ENCODE measurements at places on chromosomes 5 and 9.

DNA sequence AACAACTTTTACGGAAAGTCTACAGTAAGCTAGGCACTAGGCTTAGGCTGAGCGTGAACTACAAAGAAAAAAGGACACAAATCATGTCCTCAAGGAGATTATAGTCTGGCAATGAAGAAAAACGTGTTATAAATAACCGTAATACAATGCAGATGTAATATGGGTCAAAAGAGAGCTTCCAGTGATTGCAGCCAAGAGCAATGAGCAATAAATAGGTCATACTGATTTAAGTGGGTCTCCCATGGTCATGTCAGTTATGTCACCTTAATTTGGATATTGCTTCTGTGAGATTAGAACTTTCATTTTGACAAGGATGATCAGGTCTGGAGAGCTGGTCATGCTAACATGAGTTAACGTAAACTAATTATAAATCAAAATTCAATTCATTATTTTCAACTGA, 158.6 kb upstream of the GNA14 start:
- no peak for DNase-seq

DNA sequence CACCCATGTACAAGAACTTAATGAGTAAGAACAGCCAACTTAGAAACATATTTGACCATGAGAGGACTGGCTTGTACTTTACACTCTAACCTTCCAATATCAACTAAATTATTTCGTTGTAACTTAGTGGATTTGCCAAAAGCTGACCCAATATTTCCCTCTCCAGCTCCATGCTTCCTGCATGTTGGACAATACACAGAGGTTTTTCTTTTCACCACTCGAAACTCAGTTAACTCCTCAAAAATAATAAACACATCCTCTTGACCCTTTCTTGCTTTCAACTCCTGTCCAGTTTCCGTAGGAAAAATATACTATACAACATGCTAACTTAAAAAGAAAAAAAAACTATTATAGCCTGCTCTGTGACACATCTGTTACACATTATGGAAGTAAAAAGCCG, 188.9 kb downstream of the MPDZ start:
- DNase-seq = no peak

DNA sequence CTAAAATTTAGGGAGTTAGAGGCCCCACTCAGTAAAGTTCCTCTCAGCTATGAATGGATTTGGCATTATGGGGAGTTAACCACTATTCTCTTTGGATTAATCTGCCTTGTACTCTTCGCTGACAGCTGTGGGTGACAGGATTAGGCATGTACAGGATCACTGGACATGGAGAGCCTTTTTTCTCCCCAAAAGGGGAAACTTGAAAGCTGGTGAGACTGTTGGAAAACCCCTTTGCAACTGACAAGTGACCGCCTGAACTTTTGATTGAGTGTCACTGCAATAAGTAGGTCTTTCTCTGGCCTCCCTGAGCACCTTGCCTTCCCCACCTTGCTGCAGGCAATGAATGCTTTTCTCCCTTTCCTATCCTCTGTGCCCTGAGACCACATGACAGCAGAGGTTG, 68.3 kb downstream of the ERP44 start:
- DNase-seq = no peak

- no peak for DNase-seq
These were observed 983 bp downstream of the GCNT1 start for GRCh38 chr9:76459694-76460635.

GRCh38 chr5:170143091-170143490, 37.4 kb downstream of the FOXI1 start:
- no peak for DNase-seq

- DNase-seq = peak; percentile 6
These were observed 107.7 kb downstream of the TENT4A start for GRCh38 chr5:6820851-6821479.

DNA sequence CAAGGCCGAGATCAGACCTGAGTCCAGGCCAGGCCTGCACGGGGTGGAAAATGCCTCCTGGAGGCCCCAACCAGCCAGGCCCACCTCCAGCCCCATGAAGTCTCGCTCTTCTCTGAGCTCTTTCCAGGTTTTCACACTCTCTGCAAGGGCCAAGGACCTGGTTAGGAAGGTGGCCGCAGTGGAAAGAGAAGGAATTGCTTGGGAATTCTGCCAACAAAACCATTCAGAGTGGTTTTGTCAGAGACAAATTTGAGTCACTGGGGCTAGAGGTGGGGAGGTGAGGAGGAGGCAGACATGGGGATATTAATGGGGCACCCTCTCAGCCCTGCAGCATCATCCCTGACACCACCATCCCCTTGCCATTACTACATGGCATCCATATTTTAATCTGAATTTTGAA, 261.0 kb downstream of the ROR2 start:
- no peak for DNase-seq

DNA sequence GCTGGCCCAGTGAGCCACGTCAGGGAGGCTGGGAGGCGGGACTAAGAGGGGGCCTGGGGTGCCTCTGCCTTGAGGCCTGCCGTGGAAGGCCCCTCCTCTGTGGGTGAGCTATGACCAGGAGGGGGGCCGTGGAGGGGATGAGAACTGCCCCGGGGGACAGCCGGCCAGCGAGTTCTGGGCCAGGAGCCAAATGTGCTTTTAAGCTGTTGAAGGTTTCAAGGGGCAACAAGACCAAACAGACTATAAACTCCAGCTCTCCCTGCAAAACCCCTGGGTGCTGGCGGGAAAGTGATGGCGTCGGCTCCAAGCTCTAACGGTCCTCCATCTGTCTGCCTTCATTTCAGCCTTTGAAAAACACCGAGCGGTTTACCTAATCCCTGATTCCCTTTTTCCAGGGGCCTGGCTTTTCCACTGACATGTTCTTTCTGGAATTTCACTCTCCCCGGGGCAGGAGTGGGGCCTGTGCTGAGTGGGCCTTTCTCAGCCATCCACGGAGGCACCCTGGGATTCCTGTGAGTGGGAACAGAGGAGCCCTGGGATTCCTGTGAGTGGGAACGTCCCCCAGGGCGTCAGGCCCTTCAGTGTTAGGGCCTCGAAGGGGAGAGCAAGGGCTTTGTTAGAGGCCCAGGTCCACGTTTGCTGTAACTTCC, 65.6 kb downstream of the COL5A1 start:
- no peak for DNase-seq

GRCh38 chr9:129252937-129253802, 75.1 kb upstream of the IER5L start:
- DNase-seq = no peak

- DNase-seq = no peak
These were observed 35.9 kb upstream of the UNC5A start for GRCh38 chr5:176774216-176775171.

DNA sequence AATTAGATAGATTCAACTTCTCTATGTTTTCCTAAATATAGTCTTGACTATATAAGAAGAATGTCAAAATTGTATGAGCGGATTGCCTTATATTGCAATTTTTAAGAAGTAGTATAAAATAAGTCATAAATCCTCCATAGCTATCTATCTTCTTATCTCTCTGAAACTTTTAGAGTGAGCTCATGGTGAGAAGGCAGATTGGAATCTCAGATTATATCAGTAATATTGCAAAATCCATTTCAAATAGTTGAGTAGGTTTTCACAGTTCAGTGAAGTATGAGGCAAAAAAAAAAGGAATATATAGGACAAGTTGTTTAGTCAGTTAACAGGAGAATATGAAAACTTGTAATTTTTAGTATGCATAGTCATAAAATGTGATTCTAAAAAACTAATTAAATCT, 156.4 kb downstream of the FAM174A start:
- no peak for DNase-seq

DNA sequence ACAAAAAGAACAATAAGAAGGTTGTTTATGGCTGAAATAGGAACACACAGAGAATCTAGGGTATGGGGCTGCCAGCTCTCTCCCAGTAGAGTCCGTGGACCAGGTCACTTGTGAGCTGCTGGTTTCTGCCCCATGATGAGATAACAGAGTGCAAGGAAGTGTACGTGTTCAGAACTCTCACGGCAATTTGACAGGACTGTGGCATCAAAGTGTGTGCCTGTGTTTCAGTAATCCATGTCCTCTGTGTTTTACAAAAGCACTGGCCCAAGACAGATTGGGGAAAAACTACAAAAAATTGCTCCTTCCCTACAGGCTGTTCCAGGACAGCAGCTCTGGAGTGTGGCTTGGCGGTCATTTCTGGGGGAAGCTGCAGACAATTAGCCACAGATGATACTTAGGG, 184.6 kb downstream of the AUH start:
- no peak for DNase-seq

- DNase-seq = no peak
These were observed 4.5 kb downstream of the PURA start for GRCh38 chr5:140118302-140118936.

Measured in hematopoietic multipotent progenitor cell treated with erythropoietin and hydrocortisone succinate and interleukin-3 and kit ligand, for 17 days (in vitro differentiated cells).